ENCODE measurements at places on chromosomes 7 and 10.

DNA sequence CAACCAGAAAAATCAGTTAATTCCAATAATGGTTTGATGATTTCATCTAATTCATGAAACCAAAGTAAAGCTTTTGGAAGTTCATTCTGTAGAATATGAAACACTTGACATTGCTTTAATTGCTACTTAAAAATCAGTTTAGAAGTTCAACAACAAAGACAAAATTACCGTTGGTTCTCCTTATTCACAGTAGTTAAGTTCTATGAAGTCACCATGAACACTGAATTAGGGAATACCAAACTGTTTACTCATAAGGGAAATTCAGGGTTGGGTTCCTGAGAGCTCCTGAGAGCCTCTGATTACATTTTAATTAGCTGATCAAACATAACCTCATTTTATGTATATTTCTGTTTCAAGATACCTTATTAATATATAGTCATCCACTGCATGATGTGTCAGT lies 46.2 kb downstream of the ZNF438 start:
- DNase-seq = no peak

DNA sequence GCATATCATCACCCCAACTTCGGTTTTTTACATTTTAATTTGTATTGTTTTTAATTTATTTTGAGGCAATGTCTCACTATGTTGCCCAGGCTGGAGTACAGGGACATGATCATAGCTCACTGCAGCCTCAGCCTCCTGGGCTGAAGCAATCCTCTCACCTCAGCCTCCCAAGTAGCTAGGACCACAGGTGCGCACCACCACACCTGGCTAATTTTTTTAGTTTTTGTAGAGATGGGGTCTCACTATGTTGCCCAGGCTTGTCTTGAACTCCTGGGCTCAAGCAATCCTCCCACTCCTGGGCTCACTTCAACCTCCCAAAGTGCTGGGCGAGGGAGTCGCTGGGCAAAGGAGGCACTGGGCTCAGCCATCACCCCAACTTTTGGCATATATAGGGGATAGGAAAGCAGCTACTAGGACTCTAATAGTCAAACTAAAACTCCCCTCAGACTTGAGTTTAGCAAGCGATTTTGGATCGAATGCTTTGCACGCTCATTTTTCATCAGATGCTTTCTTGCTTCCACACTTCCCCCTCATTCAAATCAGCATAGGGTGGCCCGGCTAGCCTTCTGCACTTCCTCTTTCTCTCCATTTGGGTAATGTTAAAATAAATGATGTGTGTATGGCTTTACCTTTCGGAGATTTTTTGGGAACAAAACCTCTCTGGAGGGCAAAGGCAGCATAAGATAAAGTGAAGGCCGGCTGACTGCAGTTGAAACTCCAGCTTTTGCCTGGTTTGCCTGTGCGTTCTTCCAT lies 20.8 kb upstream of the NMT2 start:
- DNase-seq = no peak

- no peak for DNase-seq
These were observed 55.2 kb upstream of the C10orf71 start for GRCh38 chr10:49243610-49244283.

DNA sequence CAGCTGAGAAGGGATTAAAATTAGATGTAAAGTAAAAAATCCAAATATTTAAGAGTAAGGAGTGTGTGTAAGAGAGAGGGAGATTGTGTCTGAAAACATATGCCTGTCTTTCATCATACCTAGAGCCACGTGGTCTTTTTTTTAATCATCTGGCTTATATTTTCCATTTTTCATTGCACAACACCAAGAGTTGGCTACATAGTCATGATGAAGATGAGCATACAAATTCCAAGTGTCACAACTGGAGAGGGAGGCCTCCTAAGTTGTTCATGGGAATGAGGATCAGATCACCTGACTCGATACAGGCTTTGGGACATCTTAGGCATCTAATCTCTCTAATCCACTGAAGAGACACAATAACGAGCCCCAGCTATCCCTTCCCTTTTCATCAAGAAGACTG lies 47.2 kb upstream of the CCDC3 start:
- no peak for DNase-seq

GRCh38 chr7:158176561-158177173 lies 411.0 kb downstream of the PTPRN2 start:
- no peak for DNase-seq

- DNase-seq = no peak
These were observed 1080.4 kb downstream of the CNTNAP2 start for GRCh38 chr7:147197006-147197405.

- DNase-seq = no peak
These were observed 76.7 kb upstream of the HABP2 start for GRCh38 chr10:113476191-113476590.

DNA sequence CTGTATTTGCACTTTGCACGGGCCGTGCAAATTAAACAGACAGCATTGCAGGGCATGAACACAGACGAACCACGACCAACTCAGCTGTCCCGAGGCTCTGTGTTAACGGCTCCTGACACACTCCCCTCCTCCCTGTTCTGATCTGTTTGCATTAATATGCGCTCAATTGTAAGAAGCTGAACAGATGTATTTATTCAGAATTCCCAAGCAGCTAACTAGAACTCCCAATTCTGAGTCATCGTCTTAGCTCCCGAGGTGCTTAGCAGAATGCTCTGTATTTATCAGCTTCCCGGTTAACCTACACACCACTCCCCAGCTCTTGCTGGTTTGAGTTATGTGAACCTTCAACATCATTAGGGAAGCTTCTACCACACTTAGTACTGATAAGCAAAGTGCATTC lies 286.4 kb downstream of the PTPRN2 start:
- no peak for DNase-seq

- no peak for DNase-seq
These were observed 604.8 kb upstream of the IGFBP3 start for GRCh38 chr7:46525876-46526275.

- no peak for DNase-seq
These were observed 54.1 kb upstream of the PPIF start for GRCh38 chr10:79292891-79293746.
